ENCODE measurements at places on chromosomes 3 and 15. TPM values are rescaled to one million over a fixed set of nuclear protein-coding genes. Genes with fewer than 3 reads are reported as not detected.

Gene ZPLD1
- total RNA-seq, result 0.26 TPM

Gene KIF15
- total RNA-seq, result 0.26 TPM

Gene PARP3
- total RNA-seq, result 22.9 TPM

Gene SLC12A1
- total RNA-seq, result not detected

Gene NDUFB5
- total RNA-seq, result 62.7 TPM

Gene TIMP4
- 24.1 TPM for total RNA-seq

Gene SLC6A11
- total RNA-seq, result not detected

Gene SAMD7
- total RNA-seq, result not detected

Gene LSM3
- 8.0 TPM for total RNA-seq

Gene CACNA2D3
- 3.6 TPM for total RNA-seq

Gene MRAS
- total RNA-seq, result 35.6 TPM

Gene SAMMSON
- total RNA-seq, result 2.1 TPM

Gene FSIP1
- total RNA-seq, result 0.83 TPM

Gene GOLGA6L7
- not detected for total RNA-seq

Gene CADPS
- 8.1 TPM for total RNA-seq

Gene FES
- total RNA-seq, result 41.9 TPM

Gene GABRR3
- total RNA-seq, result not detected

Gene CCDC54
- total RNA-seq, result not detected

Gene TOP2B
- 106 TPM for total RNA-seq

Gene MYLK
- 1,983 TPM for total RNA-seq

Gene CLDN18
- 0.40 TPM for total RNA-seq

Gene ZNF501
- total RNA-seq, result 7.2 TPM

Gene PLS1
- total RNA-seq, result 1.2 TPM

Gene LDHAL6B
- total RNA-seq, result not detected

Gene ISLR
- 149 TPM for total RNA-seq

Gene AGBL1
- not detected for total RNA-seq

Gene LRTM1
- total RNA-seq, result not detected

Gene DCP1A
- total RNA-seq, result 22.9 TPM

Gene USP19
- 59.5 TPM for total RNA-seq

Gene SCG3
- total RNA-seq, result 0.45 TPM

Gene SLC15A2
- total RNA-seq, result 1.1 TPM

Gene MESP1
- total RNA-seq, result 0.83 TPM

Gene DET1
- total RNA-seq, result 6.2 TPM

Gene ACKR2
- 2.5 TPM for total RNA-seq

Gene TUSC7
- not detected for total RNA-seq

Gene KNG1
- not detected for total RNA-seq

Gene LMCD1
- total RNA-seq, result 576 TPM

Measured in esophagus muscularis mucosa (tissue), 4 donors.